ENCODE measurements at places on chromosomes 11 and 22. TPM values are rescaled to one million over a fixed set of nuclear protein-coding genes. Genes with fewer than 3 reads are reported as not detected.

- DNase-seq: no peak
- no peaks in the 10 kb centered on the region for H3K4me1 ChIP-seq
- H3K4me3 ChIP-seq: no peak overlapping the region
- H3K27me3 ChIP-seq: no peaks in the 10 kb centered on the region
- no peaks in the 10 kb centered on the region for H3K36me3 ChIP-seq
- H3K27ac ChIP-seq: no peak overlapping the region
Measured at GRCh38 chr11:108432783-108433182, 34.5 kb downstream of the C11orf65 start.

GRCh38 chr22:37062702-37063381, 11.3 kb downstream of the KCTD17 start:
- H3K4me3 ChIP-seq: no peak overlapping the region
- no peaks in the 10 kb centered on the region for H3K36me3 ChIP-seq
- DNase-seq: no peak

DNA sequence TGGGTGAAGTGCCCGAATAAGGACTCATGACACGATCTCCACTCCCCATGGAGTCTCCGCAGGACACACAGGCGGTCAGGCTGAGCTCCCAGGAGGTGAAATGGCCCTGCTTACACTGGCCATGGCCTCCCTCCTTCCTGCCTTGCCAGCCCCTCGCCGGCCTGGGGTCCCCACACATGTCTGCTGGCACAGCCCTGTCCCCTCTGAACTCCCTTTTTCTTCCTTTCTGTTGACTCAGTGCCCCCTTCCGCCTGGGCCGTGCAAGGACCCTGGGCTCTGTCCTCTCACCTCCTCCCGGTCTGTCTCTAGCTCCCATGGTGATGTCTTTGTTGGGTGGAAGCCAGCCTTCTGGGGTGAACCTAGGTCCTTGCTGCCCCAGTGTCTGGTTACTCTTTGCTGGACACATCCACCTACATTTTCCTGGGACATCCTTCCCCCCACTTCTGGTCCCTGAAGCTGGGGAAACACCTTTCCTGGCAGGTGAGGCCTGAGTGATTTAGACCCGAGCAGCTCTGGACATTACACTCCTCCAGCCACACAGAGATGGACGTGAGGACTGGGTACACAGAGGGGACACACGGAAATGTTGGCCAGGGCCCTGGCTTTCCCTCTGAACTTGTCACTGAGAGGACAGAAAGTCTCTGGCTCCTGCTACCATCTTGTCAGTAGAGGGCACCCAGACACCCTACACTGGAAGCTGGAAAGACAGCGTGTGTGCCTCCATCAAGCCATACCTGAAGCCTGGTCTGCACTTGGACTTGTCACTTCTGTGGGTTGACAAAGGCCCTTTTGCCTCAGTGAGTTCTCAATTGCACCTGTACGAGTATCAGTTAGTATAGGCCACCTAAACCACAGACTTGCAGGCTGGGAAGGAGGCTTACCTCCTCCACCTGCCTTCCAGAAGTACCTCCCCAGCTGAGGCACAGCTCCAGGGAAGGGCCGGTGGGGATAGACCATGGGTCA, 864.3 kb downstream of the TBC1D22A start:
- H3K27ac ChIP-seq: no peak overlapping the region
- H3K36me3 ChIP-seq: no peaks in the 10 kb centered on the region
- H3K27me3 ChIP-seq: peaks cover 8% of the 10 kb centered on the region
- H3K4me1 ChIP-seq: no peaks in the 10 kb centered on the region

- H3K4me3 ChIP-seq: no peak overlapping the region
- no peak overlapping the region for H3K27ac ChIP-seq
- H3K4me1 ChIP-seq: no peaks in the 10 kb centered on the region
Measured at GRCh38 chr11:45905095-45905494, 2.0 kb downstream of the FREY1 start.

DNA sequence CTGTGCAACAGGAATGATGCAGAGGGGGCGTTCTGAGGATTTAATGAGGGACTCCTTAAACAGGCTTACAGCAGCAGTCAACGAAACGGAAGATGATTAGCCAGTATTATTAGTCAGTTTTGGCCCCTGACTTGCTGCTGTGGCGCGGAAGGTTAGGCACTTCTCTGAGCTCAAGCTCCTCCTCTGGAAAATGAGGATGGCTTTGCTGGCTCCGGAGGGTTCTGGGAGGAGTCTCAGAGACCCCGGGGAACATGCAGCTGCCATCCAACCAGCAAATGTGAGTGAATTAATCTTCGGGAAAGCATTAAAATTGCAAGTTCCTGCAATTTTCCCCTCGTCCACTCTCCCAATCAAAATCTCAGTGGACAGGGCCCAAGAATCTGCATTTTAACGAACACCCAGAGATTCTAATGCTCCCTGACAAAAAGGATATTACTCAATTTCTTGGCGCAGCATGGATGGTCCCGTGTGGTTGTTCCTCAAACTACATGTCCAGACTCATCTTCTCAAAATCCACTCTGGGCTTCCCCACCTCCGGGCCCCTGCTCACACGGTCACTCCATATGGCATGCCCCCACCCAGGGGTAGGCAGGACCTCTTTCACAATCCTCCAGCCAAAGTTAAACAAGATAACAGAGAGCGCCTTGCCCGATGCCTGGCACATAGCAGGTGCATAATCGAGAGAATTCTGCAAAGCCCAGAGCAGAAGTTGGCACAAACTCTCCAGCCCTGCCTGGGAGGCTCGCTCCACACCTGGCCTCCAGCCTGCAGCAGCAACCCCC, 6.4 kb downstream of the ELFN2 start:
- peaks cover 19% of the 10 kb centered on the region for H3K27me3 ChIP-seq
- no peak overlapping the region for H3K27ac ChIP-seq
- H3K36me3 ChIP-seq: no peaks in the 10 kb centered on the region
- DNase-seq: no peak
- no peaks in the 10 kb centered on the region for H3K4me1 ChIP-seq

GRCh38 chr11:30987819-30988218, 381.7 kb downstream of the DCDC1 start:
- no peak for DNase-seq
- H3K36me3 ChIP-seq: no peaks in the 10 kb centered on the region
- no peak overlapping the region for H3K4me3 ChIP-seq
- H3K27ac ChIP-seq: no peak overlapping the region
- no peaks in the 10 kb centered on the region for H3K4me1 ChIP-seq

DNA sequence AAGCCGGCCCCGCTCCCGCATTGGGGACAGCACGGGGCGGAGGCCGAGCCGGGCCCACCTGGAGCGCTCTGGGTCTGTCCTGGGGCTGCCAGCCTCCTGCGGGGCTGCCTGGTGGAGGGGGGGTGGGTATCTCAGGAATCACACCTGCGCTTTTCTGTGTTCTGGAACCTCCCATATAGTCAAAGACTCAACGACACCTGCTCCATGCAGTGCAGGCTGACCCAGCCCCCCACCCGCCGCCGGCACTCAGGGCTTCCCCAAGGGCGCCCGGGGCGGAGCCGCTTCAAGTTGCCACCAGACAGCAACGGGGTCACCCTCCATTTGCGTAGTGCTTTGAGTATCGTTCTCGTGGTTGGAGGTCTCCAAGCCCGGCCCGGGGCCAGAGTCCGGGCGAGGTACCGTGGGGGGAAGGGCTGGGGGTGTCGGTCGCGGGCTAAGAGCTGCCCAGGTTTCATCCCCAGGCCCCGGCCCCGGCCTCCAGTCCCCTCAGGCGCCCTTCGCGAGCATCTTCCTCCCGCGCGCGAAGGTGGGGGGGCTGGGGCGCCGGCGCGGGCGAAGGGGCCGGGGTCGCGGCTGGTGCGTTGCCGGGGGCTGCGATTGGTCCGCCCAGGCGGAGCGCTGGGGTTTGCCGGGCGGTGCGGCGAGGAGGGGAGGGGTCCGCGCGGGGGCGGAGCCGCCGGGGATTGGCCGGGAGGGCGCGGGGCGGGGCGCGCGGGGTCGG, 6.6 kb downstream of the TSPAN4 start:
- H3K27me3 ChIP-seq: peaks cover 11% of the 10 kb centered on the region
- peaks cover 20% of the 10 kb centered on the region for H3K4me1 ChIP-seq
- DNase-seq: no peak
- H3K4me3 ChIP-seq: peak overlapping the region; percentile 48

GRCh38 chr11:118427707-118428106, 8.6 kb upstream of the KMT2A start:
- DNase-seq: no peak
- H3K4me3 ChIP-seq: no peak overlapping the region

GRCh38 chr11:116831790-116832349, 2.2 kb downstream of the APOC3 start:
- H3K27me3 ChIP-seq: no peaks in the 10 kb centered on the region
- H3K36me3 ChIP-seq: no peaks in the 10 kb centered on the region
- no peak for DNase-seq
- peaks cover 9% of the 10 kb centered on the region for H3K4me1 ChIP-seq
- H3K27ac ChIP-seq: no peak overlapping the region

DNA sequence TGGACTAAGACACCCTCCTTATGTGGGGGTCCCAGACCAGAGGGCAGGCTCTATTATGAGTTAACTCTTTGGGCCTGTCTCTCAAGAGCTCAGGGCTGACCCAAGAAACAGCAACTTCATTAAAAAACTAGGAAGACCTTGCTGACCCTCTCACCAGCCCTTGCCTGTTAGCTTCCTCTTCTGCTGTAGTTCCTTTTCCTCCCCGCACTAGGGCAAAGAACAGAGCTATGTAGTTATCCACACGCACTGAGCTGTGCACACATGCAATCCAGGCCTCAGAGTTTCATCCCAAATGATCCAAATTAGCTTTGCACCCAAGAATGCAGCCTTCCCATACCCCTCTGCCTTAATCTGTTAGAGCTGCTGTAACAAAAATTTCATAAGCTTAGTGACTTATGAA, 539.6 kb upstream of the CADM1 start:
- H3K4me1 ChIP-seq: no peaks in the 10 kb centered on the region
- no peak for DNase-seq
- H3K4me3 ChIP-seq: no peak overlapping the region
- peaks cover 4% of the 10 kb centered on the region for H3K27me3 ChIP-seq
- H3K27ac ChIP-seq: no peak overlapping the region

DNA sequence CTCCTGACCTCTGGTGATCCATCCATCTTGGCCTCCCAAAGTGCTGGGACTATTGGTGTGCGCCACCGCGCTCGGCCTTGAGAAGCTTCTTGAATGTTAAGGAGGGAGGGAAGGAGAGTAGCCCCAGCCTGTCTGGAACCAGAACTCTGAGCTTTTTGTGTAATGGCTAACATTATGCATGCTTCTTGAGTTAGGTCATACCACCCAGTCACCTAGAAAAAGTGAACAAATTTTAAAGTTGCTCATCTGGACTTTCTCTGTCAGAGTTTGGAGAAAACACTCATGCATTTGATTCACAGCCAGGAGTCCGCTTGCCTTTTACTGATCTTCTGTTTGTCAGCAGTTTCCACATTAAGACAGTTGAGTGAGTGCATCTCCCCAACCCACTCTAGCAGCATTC, 82.1 kb downstream of the PPP6R3 start:
- no peak overlapping the region for H3K27ac ChIP-seq
- peaks cover 61% of the 10 kb centered on the region for H3K4me1 ChIP-seq
- H3K36me3 ChIP-seq: peaks cover 3% of the 10 kb centered on the region
- H3K27me3 ChIP-seq: no peaks in the 10 kb centered on the region
- no peak for DNase-seq

The PHRF1 gene
- total RNA-seq: 26.4 TPM

The NTM gene
- 1.1 TPM for total RNA-seq

Data from psoas muscle (tissue), 8 donors.